Activated T-cell treated with anti-CD3 and anti-CD28 coated beads for 4 hours (primary cell): ENCODE measurements at places on chromosomes 13 and 19.

DNA sequence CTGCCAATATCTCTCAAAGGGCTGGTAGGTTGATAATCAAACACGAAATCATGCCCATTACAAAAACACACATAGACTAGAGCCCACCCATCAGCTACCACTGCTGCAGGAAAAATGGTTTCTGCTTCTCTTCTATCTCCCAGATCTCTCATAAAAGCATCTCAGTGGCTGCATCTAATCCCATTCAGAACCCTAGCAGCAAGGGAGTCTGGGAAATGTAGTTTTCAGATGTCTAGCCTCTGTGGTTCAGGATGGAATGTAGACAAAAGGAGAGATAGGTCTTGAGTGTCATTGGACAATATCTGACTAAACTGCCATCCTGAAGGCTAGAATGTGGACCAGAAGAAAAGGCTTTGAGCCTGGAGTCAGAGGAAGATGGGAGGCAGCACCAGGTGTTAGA lies 32.1 kb downstream of the RDH8 start:
- no peak for DNase-seq

DNA sequence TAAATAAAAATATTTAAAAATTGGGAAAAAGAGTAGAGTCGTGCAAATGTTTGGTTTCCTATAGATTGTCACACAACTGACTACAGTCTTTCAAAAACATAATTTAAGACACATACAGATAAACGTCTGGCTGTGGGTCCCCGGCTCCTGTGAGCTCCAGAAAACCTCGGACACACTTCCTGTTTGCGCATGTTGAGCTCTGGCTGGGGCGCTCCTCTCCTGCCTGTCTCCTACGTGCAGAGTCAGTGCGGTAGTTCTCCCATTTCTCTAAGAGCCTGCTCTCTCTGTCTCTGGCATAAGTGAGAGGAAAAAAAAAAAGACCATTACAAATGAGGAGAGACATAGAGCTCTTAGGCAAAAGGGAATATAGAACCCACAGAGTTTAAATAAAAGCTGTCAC lies 128.2 kb upstream of the OBI1 start:
- DNase-seq, result no peak

DNA sequence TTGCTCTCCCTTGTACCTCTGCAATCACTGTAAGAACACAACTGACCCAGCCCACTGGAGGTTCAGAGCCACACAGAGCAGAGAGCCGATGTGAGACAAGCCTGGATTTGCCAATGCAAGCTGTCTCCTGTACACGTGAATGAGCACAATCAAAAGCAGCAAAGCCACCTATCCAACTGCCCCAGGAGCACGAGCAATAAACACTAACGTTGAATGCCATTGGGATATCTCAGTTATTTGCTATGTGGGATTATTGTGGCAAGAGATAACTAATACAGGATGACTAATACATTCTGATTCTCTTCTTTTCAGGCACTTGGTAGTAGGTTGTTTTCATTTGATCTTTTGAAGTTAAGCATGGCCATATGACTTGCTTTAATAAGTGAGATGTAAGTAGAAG lies 85.2 kb upstream of the FAM216B start:
- DNase-seq, result no peak

DNA sequence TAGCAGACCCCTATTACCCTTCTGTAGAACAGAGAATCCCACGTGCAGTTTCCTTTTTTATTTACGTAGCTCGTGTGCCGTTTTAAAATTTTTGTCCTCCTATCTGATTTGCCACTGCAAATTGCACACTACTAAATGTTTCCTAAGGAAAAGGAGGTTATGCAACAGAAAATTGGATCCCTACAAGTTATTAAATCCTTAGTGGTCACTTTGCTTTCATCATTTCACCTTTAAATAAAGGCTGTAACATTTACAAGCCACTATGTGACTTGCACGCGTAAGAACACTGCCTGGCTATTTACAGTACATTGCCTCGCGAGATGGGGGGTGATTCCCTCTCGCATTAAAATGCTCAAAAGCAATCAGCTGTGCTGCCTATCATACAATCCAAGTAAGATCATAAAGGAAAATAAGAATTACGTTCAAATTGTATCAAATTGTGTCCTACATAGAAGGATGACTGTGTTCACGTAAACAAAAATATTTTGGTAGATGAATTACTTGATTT lies 525.6 kb downstream of the SUCLA2 start:
- DNase-seq, result no peak

DNA sequence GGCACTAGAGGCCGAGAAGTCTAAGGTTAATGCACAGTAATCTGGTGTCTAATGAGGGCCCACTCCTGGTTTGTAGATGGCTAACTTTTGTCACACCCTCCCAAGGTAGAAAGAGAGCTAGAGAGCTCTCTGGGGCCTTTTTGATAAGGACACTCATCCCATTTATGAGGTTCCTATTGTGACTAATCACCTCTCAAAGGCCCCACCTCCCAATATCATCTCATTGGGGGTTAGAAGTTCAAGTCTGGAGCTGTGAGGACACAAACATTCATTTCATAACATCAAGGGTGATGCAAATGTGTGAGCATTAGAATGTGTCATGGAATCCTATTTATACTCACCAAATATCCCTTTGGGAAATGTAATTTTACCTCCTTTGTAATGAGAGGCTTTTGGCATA lies 79.2 kb upstream of the SLC10A2 start:
- DNase-seq, result no peak

DNA sequence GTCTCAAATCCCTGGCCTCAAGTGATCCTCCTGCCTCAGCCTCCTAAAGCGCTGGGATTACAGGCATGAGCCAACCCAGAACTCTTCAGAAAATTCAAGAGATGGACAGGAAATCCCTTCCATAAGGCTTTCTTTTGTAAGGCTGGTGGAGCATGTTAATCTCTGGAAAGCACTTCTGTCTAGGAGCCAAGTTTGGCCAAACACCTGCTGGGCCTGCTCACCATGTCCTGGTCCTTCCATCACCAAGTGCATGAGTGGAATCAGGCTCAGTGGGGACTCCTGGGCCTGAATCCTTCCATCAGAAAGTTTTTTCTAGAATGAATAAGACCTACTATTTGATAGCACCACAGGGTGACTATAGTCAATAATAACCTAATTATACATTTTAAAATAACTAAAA lies 148.0 kb downstream of the DCLK1 start:
- no peak for DNase-seq

DNA sequence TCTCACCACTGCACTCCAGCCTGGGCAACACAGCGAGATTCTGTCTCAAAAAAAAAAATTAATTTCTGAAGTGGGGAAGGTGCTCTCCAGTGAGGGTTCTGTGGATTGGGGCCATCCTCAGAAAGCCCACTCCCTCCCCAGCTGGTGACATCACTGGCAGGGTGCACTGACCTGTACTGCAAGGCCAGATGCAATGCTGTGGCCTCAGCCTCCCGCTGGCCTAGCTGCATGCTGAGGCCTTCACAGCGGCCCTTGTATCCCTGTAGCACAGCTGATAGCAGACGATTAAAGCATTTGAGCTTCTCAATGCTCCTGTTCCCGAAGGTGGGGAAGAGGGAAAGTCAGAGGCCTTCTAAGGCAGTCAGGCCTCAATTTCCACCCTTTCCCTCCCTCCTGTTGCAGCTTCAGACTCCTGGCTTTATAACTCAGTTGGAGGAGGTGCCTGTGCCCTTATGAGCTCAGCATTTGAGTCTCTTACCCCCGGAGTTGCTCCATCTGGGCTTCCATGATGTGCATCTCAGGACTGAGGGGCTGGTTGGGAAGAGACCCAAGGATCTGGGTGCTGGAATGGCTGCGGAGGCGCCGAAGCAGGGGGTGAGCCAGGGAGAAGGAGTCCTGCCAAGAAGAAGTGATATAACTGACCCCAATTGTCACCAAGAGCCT lies 5.3 kb downstream of the USHBP1 start:
- no peak for DNase-seq

DNA sequence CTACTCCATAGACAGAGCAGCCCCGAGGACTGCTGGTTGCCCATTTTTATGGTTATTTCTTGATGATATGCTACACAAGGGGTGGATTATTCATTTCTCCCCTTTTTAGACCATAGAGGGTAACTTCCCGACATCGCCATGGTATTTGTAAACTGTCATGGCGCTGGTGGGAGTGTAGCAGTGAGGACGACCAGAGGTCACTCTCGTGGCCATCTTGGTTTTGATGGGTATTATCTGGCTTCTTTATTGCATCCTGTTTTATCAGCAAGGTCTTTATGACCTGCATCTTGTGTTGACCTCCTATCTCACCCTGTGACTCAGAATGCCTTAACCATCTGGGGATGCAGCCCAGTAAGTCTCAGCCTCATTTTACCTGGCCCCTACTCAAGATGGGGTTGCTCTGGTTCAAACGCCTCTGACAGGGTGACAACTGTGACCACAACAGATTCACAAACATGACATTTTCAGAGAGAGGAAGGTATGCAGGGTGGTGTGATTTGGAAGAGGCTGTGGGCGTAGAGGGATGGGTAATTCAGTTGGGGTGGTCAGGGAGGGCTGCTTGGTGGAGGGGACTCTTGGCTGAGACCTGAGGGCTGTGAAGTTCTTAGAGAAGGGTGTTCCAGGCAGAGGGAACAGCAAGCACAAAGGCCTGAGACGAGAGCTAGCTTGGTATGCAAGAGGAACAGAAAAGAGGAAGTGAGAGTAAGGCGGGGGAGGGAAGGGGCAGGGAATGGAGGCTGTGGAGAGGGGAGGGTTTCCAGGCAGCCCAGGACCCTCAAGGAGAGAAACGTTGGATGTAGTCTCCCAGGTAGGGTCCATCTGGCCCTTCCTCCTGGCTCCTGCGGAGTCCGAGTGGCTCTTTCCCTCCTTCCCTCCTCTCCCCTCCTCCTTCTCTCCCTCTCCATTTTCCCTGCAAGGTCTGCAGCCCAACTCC lies 23.5 kb downstream of the FAM187B start:
- DNase-seq, result no peak

DNA sequence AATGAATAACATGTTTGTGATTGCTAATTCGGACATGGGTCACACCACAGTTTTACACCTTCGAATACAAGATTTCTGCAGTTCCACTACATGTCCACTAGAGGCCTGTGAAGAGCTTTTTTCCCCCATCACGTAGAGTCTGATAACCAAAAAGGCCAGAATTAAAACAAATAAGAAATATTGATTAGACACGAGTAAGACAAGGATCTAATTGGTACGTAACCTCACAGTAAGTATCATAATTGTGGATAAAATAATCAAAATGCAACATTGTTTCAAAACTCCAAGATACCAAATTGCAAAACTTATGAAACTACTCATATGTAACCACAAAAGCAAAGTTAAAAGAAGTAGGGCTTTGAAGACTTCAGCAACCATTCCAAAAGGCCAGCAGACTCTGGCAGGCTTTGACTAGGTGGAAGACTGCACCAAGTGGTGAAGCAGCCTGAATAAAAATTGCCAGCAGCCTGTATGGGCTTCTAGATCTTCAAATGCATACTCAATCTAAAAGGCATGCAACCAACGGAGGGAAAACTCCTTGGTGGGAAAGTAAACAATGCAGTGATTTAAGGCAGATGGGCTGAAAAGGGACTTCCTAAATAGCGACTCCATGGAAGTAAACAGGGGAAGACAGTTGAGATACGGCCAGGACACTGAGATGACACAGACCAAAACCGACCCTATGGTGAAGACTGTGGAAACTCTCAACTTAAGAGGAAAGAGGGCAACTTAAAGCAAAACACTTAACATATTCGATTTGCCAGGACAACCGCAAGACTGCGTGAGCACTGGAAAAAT lies 56.7 kb downstream of the STARD13 start:
- peak; percentile 5 for DNase-seq

GRCh38 chr13:98775844-98776598 lies 23.5 kb upstream of the SLC15A1 start:
- no peak for DNase-seq

GRCh38 chr13:46578590-46578975 lies 25.6 kb downstream of the LRCH1 start:
- DNase-seq, result no peak

- no peak for DNase-seq
Measured at GRCh38 chr19:46049597-46049996, 8.8 kb upstream of the IGFL4 start.

DNA sequence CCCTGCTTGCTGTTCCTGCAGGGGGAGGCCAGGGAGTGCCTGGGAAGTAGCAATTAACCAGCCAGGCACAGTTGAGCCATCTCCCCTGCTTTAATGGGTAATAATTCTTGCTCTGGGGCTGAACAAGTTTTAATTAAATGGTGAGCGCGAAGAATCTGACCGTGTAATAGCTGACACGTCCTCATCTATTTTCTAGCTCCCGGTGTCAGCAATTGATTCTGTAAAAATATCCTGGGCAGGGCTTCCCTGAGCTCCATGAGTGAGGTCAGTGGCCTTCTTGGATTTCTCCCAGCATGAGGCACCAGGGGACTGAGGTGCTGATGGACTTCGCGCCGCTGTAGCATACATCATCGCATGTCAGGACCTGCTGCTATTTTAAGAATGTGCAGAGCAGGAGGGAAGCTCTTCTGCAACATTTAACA lies 26.9 kb downstream of the SIPA1L3 start:
- no peak for DNase-seq

GRCh38 chr13:78589206-78589605 lies 14.1 kb downstream of the POU4F1 start:
- no peak for DNase-seq

DNA sequence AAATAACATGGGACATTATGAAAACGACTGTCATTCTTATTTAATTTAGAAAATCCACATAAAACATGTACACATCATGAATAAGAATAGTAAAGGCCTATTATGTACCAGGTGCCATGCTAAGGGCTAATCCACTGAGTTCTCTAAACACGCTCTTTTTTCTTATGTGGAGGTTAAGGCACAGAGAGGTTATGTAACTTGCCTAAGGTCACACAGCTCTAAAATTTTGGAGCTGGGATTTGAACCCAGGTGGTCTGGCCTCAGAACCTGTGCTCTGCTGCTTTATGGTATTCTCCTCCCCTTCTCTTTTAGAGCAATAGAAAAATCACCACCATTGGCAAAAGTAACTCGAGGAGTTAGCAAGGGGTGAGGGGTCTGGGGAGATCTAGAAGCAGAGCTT lies 156.9 kb upstream of the ZNF536 start:
- DNase-seq, result no peak

GRCh38 chr13:43033038-43033437 lies 9.7 kb downstream of the DNAJC15 start:
- no peak for DNase-seq
